ENCODE measurements at places on chromosomes 2 and 18. TPM values are rescaled to one million over a fixed set of nuclear protein-coding genes. Genes with fewer than 3 reads are reported as not detected.

- H3K27ac ChIP-seq = no peak overlapping the region
- no peaks in the 10 kb centered on the region for H3K36me3 ChIP-seq
- no peak overlapping the region for H3K4me3 ChIP-seq
- peaks cover 4% of the 10 kb centered on the region for H3K27me3 ChIP-seq
These were observed 283.4 kb downstream of the CLIP4 start for GRCh38 chr2:29398384-29399237.

GRCh38 chr18:45806226-45806625, 19.2 kb upstream of the SIGLEC15 start:
- peaks cover 17% of the 10 kb centered on the region for H3K36me3 ChIP-seq
- no peaks in the 10 kb centered on the region for H3K27me3 ChIP-seq
- no peak overlapping the region for H3K27ac ChIP-seq

DNA sequence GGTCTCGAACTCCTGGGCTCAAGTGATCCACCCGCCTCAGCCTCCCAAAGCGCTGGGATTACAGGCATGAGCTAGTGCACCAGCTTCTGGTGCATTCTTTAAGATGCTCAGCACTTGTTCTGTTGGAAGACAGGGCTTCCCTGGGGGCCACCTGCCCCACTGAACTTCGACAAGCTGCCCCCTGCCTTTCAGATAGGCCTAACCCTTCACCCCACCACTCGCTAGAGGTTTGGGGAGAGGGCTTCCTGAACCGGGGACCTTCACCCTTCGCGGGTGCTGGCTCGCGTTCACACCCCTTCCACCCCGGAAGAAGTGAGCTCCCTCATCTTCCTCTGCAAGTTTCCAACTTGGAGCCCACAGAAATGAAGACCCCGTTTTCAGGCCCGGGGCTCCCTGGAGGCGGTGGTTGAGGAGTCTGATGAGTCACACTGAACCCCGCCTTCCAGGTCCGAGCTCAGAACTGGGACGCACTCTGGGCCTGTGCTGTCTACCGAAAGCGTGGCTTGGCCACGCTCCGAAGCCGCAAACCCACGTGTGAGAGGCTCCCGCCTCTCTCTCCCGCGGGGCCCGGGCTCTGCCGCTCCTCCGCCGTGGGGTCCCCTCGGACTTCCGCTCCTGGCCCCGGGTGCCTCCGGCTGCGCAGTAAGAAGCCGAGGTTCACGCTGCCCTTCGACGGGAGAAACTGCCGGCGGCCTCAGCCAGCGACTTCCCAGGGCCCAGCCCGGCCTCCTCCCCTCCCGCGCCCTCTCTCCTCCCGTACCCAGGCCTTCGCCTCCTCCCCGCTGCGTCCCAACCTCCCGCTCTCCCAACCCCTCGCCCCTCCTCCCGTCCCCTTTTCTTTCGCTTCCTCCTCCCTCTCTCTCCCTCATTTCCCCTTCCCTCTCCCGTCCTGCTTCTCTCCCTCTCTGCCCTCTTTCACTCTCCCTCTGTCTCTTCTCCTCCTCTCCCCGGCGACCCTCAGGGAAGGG, 47.5 kb upstream of the SP3 start:
- H3K36me3 ChIP-seq = no peaks in the 10 kb centered on the region
- H3K4me3 ChIP-seq = peak overlapping the region; percentile 60
- peak overlapping the region; percentile 49 for H3K27ac ChIP-seq
- peaks cover 38% of the 10 kb centered on the region for H3K27me3 ChIP-seq
- peaks cover 2% of the 10 kb centered on the region for H3K4me1 ChIP-seq

DNA sequence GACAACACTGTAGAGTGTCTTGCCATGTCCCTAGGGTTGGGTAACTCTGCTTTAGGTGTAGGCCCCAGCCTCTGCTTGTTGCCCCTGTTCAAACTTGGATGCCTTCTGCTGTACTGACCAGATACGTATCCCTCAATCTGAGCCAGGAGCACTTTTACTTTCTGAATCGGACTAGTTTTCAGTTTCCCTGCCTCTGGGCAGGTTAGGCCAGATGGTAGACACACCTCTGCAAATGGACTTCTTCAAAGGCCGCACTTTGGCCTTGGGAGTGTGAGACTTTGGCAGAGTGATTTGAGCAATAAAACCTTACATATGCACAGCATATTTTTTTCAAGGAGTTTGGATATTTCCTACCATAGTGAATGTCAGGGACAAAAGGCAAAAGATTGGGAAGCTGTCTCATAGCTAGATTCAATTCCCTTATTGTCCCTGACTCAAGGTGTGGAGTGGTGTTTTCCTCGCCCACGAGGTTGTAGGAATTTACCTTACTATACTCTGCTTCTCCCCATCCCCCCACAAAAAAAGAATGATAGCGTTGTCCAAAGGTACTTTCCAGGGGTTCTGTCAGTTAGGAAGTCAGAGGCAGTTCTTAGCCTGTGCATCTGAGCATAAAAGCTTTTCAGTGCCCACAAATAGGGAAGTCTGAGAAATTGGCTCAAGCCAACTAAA, 15.3 kb upstream of the PARD3B start:
- no peaks in the 10 kb centered on the region for H3K36me3 ChIP-seq
- no peaks in the 10 kb centered on the region for H3K4me1 ChIP-seq
- no peak overlapping the region for H3K4me3 ChIP-seq
- no peak overlapping the region for H3K27ac ChIP-seq

DNA sequence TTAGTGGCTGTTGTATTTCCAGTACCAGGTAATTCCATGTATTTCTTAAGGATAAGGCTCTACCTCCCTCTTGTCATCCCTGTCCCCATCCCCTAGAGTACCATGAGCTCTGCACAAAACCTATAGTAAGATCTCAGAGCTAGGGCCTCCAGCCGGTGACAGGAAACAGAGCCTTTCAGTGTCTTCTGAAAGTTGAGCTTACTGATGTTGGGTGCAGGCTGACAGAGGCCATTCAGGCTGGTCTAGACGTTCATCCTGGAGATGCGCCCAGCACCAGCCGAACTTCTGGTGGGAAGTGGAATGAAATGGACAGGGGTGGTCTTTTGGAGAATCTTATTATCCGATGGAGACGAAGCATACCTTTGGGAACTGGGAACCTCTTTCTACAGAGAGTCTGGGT, 16.7 kb upstream of the LYPD6B start:
- DNase-seq = no peak
- no peaks in the 10 kb centered on the region for H3K27me3 ChIP-seq
- no peak overlapping the region for H3K27ac ChIP-seq
- H3K36me3 ChIP-seq = no peaks in the 10 kb centered on the region
- H3K4me1 ChIP-seq = peaks cover 1% of the 10 kb centered on the region

DNA sequence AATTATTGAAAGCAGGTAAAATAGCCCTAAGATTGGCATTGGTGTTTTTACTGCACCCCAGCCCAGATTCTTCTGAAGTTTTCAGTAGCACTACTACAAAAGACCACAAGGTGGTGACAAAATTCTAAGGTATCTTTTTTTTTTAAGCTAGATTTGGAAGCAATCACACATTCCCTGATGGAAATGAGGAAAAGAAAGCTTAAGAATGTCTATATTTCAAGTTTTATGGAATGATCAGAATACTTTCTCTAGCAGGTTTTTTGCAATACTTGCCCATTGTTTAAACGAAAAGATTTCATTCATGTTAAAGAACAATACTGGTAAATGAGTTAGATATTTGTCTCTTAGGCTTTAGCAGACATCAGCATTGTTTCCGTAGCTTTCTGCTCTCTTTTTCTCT, 32.1 kb upstream of the ZNF638 start:
- H3K27ac ChIP-seq = no peak overlapping the region
- H3K4me3 ChIP-seq = no peak overlapping the region
- H3K36me3 ChIP-seq = no peaks in the 10 kb centered on the region
- H3K4me1 ChIP-seq = no peaks in the 10 kb centered on the region

DNA sequence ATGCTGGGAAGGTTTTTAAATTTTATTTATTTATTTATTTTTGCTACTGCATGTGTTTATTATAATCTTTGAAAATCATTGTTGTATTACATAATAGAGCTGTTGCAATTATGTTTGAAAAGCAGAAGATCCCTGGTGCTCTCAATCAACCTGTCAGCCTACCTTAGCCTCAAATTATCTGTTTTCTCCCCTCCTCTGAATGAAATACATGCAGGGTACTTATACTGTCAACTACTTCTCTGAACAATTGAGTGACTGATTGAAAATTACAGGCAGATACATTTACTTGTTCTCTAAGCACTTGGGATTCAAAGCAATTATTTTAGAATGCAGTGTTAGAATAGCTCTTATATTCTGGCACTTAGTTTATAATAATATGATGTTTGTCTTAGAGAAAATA, 8.1 kb downstream of the KYNU start:
- H3K4me3 ChIP-seq = no peak overlapping the region
- no peak for DNase-seq
- peaks cover 6% of the 10 kb centered on the region for H3K27me3 ChIP-seq
- H3K4me1 ChIP-seq = no peaks in the 10 kb centered on the region
- H3K36me3 ChIP-seq = no peaks in the 10 kb centered on the region

DNA sequence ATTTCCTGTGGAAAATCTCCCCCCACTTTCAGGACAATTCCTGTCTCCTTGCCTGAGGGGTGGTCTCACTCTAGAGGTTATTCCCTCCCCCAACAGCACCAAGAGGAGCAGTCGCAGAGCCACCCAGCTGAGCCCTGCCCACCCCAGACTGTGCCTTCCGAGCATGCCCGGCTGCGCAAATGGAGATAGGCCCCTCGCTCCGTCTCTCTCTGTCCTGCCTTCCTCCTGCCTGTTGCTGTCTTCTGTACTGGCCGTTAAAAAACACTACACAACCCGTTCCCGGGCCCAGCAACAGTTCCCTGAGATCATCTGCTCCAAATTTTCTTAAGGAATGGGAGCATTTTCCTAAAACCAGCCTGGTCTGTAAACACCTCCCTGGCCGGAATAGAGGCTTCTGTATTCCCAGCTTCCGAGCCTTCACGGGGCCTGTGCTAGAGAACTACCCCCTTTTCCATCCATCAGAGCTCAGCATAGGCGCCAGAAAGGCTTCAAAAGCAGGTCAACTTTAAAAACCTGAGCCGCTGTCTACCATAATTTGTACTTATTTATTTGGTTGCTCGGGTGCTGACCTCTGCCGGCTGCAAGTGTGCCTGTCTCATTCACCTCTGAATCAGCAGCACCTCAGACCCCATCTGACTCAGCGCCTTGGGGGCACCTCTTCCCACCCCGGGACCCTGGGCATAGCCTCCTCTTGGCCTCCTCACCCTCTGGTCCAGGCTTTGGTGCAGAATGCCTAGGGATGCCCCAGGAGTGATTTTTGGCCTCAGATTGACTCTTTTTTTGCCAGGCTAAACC, 159.4 kb downstream of the PXDN start:
- H3K4me1 ChIP-seq = no peaks in the 10 kb centered on the region
- no peaks in the 10 kb centered on the region for H3K36me3 ChIP-seq
- no peak overlapping the region for H3K27ac ChIP-seq
- no peaks in the 10 kb centered on the region for H3K27me3 ChIP-seq

- peaks cover 2% of the 10 kb centered on the region for H3K4me1 ChIP-seq
- H3K27ac ChIP-seq = no peak overlapping the region
- H3K4me3 ChIP-seq = no peak overlapping the region
- DNase-seq = no peak
These were observed 90.5 kb upstream of the TACR1 start for GRCh38 chr2:75289771-75290170.

DNA sequence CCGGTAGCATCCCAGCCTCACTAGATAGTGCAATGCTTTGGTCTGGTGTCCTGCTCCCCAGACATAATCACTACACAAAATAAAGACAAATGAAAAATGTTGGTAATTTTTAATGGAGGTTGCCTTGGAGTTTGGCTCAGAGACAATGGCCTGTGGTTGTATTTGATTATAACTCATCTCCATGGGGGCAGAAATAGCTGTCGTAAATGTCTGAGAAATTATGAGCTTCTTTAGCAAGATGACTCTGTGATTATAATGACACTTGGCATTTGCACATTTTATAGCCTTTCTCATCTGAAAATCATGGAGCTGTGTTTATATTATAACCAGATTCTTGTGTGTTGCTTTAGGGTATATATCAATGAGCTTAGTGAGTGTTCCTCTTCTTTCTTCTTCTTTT, 1779.7 kb upstream of the CELF4 start:
- no peak overlapping the region for H3K27ac ChIP-seq
- no peaks in the 10 kb centered on the region for H3K4me1 ChIP-seq
- H3K27me3 ChIP-seq = no peaks in the 10 kb centered on the region

- H3K27me3 ChIP-seq = no peaks in the 10 kb centered on the region
- peaks cover 31% of the 10 kb centered on the region for H3K4me1 ChIP-seq
- no peak for DNase-seq
- H3K4me3 ChIP-seq = no peak overlapping the region
- peak overlapping the region; percentile 43 for H3K27ac ChIP-seq
These were observed 21.5 kb upstream of the CAB39 start for GRCh38 chr2:230691005-230691647.

DNA sequence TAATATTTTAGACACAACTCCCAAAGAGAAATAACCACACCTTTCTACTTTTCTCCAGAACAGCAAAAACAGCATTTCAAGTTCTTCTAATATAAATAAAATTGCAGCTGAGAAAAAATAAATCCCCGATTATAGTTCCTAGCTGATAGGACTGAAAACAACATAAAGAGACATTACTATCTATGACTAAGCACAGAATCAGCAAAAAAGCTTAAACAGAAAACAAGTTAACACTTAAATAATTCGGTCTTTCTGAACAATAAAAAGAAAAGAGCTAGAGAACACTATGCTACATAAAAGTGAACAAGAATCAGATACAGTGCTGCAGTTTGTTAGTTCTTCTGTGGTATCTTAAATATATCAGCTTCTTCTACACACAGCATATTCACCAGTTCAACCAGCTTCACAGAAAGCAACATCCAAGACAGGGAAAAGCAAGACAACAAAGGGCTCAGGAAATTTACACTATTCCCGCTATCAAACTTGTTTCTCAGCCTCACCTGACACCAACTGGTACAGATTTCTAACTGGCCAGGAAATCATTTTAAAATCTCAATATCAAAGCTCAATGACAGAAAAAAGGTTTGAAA, 28.6 kb downstream of the FEZ2 start:
- H3K27me3 ChIP-seq = no peaks in the 10 kb centered on the region
- no peaks in the 10 kb centered on the region for H3K4me1 ChIP-seq
- H3K4me3 ChIP-seq = no peak overlapping the region
- H3K27ac ChIP-seq = no peak overlapping the region
- no peak for DNase-seq

DNA sequence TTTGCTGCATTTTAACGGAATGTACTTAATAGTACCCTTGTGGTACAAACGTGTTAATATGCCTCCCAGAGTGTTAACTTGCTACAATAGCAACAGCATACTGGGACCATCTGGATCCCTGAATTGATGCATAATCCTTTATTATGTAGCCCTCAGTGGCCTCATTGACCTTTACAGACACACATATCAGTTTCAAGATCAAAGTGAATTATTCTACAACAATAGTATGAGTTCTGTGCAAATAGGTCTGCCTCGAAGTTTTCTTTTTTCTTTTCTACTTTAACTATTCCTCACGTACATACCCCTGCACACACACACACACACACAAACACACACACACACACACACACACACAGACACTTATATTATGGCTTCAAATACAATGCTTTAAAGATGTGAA, 1622.1 kb downstream of the LRP1B start:
- H3K36me3 ChIP-seq = no peaks in the 10 kb centered on the region
- H3K4me1 ChIP-seq = no peaks in the 10 kb centered on the region
- no peak overlapping the region for H3K27ac ChIP-seq
- H3K27me3 ChIP-seq = no peaks in the 10 kb centered on the region
- no peak for DNase-seq

Gene KLHL14
- total RNA-seq = not detected

Gene ACTG2
- 0.22 TPM for total RNA-seq

Gene CAMKMT
- total RNA-seq = 12.9 TPM

Gene ALPP
- not detected for total RNA-seq

Gene FOXD4L1
- 0.47 TPM for total RNA-seq

Gene C2orf81
- total RNA-seq = 5.8 TPM
